ELR (cell line): ENCODE measurements at places on chromosomes 4 and X.
A peak's percentile ranks its signal among the peaks of the same experiment; 100 is the strongest.

DNA sequence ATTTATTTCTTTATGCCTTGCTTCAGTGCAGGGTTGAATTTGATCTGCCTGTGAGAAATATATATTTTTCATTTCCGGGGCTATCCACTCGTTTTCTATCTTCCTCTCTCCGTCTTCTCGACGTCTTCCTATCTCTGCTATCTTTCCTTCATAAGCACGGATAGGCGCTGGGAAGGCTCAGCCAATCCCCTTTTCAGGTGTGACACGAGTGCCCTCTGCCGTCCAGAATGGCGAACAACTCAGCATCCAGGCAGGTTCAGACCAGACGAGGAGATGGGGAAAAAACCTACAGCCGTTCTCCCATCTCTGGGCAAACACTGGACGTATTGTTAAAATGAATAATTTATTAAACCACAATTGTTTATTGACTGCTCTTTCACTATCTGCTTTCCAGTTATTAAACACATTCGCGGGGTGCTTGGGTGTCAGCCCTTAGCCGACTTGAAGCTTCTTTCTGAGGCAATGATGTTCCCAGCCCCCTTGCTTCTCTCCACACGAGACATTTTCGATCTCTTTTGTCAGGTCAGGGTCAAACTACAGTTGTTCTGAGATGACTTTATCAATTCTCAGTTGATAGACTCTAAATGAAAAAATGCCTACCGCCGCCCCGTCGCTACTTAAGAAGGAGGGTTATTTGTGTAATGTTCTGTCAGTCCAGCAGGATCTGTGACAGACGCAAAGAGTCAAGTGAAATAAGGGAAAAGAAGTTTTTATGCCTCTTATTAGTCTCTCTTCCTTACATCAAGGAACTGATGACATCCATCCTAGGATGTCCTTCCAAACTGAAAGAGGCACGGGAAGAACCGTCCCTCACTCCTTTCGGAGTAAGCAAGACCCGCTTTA lies 96.3 kb upstream of the NOCT start:
- peak; percentile 76 for DNase-seq

- DNase-seq = no peak
Measured at GRCh38 chrX:49812177-49812576, 16.9 kb upstream of the PAGE4 start.

GRCh38 chr4:6277935-6278800 lies 8.5 kb downstream of the WFS1 start:
- no peak for DNase-seq

DNA sequence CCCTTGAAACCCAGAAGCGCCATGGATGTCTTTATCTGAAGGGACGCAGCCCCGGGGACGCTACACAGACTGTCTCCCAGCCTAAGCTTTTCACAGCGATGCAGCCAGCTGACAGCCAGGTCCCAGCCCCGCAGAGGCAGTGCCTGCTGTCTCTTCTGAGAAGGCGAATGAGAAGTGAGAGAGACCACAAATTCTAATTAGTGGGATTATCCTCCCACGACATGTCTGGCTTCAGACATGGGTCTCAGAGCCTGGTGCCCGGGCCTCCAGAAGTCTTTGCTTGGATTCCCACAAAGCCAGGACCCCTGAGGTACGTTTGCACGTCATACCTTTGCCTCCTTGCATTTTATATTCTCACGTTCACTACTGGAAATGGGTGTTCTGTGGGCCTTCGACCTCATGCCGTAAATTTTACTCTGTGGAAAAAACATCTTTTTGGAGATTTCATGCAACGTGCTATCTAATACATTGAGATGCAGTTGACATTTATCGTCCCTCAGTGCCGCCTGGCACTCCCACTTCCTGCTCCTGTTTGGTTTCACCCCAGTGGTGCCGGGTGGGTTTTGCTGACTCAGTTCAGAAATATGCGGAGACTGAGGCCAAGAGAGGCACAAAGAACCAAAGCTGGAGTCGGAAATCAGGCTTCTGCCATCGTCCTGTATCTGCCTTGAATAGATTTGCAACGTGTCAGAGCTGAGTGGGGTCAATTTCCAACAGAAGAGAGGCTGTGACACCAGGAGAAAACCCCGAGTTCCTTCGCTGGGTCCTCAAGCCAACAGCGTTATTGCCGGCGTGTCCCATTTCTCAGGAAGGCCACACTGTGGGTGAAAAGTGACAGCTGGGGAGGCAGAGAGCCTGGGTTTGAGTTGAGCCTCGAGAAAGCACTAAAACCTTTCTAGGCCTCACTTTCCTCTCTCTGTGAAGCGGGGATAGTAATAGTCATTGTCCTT lies 114.4 kb downstream of the STK32B start:
- peak; percentile 54 for DNase-seq

- DNase-seq = no peak
Measured at GRCh38 chr4:119906277-119906676, 160.4 kb downstream of the MAD2L1 start.

- DNase-seq = peak; percentile 39
Measured at GRCh38 chr4:148445071-148445859, 3.1 kb upstream of the NR3C2 start.

GRCh38 chr4:52098618-52099017 lies 47.5 kb downstream of the SPATA18 start:
- no peak for DNase-seq

- DNase-seq = no peak
Measured at GRCh38 chr4:78749258-78749971, 26.7 kb upstream of the BMP2K start.

DNA sequence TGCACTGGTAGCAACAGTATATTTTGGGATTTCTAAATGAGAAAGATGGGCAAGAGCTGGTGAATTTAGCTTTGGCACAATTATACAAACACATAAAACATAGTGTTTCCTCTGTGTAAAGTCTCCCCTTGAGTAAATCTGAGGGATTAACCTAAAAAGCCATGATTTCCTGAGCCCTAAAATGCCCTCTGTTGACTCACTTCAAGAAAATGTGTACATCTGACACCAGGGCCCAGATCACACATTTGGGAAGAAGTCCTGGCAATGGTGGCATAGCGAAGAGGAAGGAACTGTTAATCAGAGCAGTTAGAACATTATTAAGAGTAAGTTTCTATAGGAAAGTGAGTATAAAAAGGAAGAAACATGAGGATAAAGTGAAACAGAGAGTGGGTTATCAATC lies 338.5 kb downstream of the SPOCK3 start:
- no peak for DNase-seq

GRCh38 chr4:2045518-2045951 lies 13.6 kb upstream of the NAT8L start:
- DNase-seq = peak; percentile 10

- no peak for DNase-seq
Measured at GRCh38 chr4:170122252-170122651, 32.5 kb upstream of the AADAT start.

- DNase-seq = no peak
Measured at GRCh38 chr4:56698329-56698728, 17.2 kb upstream of the HOPX start.

DNA sequence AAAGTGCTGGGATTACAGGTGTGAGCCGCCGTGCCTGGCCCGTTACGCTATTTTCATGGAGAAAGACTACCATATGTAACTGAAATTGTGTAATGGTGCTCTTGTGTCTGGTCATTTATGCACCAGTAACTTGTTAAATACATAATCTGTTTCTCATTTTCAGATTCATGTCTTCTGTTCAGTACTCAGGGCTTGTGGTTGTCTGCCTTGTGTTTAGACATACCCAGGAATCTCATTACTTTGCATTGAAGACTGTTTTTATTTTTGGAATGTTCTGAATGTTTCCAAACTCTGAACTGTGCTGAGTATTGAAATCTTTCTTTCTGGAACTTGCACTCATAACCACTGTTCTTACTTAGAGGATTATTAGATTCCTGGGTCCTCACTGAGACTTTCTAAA lies 52.8 kb downstream of the PDLIM5 start:
- DNase-seq = no peak

GRCh38 chr4:149999485-150000074 lies 78.7 kb upstream of the DCLK2 start:
- peak; percentile 71 for DNase-seq

DNA sequence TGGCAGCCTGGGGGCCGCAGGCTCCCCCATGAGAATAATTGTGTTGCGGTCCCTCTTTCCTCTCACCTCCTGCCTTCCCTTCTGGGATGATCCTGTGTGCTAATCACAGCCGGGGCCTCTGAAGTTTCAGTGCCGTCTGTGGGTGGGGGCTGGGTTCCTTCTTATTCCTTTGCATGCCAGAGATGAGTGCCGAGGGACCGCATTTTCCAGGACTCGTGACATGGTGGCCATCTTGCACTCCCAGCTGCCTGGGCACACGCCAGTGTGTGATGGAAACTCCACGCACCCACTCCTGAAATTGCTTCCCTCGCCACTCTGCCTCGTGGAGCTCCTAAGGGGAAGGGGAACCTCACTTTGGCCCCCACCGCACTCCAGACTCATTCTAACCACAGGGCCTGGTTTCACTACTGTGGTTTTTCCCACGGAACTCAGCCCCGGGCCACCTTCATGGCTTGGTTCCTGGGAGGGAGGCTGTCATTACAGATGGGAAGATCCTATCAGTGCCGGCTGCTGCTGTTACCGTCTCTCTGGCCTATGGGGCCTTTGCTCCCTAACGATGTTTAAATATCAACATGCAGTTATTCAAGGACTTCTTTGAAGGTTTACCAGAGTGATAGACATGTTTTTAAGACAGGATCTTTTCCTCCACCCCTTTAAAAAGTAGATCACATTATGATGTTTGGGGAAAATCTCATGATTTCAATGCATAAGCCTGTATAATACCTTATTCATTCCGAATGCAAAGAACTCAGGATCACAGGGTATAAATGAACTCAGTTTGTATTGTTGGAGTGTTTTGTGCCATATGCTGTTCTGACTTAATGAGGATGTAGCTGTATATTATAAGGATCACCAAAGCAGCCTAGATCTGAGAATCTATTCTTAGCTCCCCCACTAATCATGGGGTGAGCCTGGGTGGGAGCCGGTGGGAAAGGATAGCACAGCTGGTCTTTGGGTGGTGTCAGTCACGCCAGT lies 89.6 kb downstream of the SORCS2 start:
- no peak for DNase-seq
